ENCODE measurements at places on chromosomes 3 and 15.

- peak; percentile 46 for DNase-seq
These were observed 25.7 kb downstream of the ZDHHC3 start for GRCh38 chr3:44950275-44950734.

GRCh38 chr15:60699845-60700244 is 220.9 kb upstream of the ICE2 start:
- no peak for DNase-seq

DNA sequence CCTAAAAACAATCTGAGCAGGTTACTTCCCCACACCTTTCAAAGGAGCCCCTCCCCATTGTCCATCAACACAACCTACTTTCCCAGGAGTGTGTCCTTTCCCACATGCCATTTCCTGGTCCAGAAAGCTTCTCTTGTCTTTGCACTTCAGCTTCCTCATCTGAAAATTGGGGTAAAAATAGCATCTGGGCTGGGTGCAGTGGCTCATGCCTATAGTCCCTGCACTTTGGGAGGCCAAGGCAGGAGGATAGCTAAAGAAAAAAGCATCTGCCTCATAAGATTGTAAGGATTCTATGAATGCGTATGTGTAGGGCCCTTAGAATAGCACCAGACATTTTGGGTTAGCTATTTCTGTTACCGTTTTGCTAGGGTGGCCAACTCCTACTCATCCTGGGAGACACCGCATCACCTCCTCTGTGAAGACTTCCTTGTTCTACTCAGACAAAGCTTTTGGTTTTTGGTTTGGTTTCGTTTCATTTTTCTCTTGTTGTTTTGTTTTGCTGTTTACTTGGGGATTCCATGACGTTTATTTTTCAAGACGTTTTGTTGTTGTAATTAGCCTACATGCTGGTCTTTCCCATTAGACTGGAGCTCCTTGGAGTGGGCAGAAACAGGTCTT is 224.4 kb upstream of the TLE3 start:
- DNase-seq, result no peak

- no peak for DNase-seq
These were observed 69.9 kb downstream of the LDHAL6B start for GRCh38 chr15:59276225-59277178.

- no peak for DNase-seq
These were observed 43.5 kb downstream of the LPP start for GRCh38 chr3:188197388-188197847.

GRCh38 chr3:27022096-27022761 is 347.0 kb downstream of the NEK10 start:
- DNase-seq, result peak; percentile 43

- no peak for DNase-seq
These were observed 25.9 kb upstream of the UBE2Q2 start for GRCh38 chr15:75817138-75817935.

GRCh38 chr3:157237886-157238285 is 77.9 kb upstream of the CCNL1 start:
- no peak for DNase-seq

GRCh38 chr3:195397524-195397923 is 45.3 kb downstream of the ACAP2 start:
- no peak for DNase-seq

GRCh38 chr15:99009741-99010330 is 2.2 kb upstream of the PGPEP1L start:
- DNase-seq, result no peak

DNA sequence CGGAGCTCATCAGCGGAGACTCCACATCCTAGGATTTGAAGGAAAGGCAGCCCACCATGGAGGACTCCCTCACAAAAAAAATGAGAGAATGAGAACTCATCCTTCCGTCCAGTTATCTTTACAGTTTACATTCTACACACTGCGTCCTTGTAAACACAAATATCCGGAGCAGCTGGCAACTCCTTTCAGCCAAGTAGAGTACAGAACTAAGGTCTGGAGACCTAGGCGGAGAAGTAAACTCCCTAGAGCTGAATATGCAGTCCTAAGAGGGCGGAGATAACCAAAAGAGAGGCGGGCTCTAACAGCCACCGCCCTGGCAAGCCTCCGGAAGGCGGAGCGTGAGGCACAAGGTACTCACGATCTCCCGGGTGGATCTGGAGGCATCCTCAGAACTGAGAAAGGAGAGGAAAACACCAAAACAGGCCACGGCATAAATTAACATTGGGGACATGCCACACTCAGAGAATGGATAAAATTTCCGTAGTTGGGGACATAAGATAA is 924 bp upstream of the SIN3A start:
- peak; percentile 80 for DNase-seq

GRCh38 chr15:77825252-77825542 is 192.5 kb upstream of the LINGO1 start:
- DNase-seq, result no peak

DNA sequence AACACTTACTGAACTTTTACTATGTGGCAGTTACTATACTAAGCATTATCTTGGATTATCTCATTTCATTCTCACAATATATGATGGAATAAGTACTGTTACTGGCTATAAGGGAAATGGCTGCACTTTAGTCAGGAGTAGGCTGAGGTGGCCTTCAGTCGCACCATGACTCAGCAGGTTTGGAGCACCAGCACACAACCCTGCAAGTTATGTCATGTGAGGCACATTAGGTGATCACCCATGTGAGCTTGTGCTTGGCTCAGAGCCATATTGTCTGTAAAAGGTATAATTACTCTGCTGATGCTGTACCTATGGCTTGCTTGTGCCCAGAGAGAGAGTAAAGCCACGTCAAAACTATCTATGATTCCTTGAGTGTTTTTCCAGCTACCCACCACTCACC is 54.1 kb upstream of the TIPARP start:
- DNase-seq, result no peak

DNA sequence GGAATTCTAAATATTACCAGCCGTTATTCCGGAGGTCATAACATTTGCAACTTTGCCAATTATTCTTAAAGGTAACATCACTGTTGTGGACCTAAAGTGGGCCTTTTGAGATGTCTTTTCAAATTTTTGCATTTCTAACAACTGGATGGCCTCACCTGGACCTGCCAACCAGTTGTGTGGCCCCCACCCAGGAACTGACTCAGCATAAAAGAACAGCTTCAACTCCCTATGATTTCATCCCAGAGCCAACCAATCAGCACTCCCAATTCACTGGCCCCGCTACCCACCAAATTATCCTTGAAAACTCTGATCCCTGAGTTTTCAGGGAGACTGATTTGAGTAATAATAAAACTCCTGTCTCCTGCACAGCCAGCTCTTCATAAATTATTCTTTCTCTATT is 489.7 kb upstream of the LMCD1 start:
- no peak for DNase-seq

DNA sequence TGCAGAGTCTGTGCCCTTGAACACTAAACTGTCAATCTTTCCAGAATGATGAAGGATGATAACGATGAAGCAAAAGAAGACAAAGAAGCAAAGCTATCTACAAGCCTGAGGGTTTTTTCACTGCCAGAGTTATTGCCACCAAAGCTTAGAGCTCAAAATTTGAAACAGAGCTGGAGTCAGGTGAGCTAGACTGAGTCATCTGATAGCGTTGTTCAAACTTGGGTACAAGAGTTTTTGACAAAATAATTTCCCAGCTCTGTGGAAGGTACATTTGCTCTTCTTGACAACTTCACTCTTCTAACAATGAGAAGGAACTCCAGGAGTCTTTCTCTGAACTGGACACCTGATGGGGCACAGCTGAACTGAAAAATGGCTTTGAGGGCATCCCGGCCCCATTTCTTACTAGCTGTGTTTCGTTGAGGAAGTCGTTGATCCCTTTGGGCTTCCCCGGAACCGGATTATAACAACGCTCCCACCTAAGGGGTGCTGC is 715 bp downstream of the MCCC1 start:
- DNase-seq, result no peak

GRCh38 chr15:68989541-68990230 is 24.8 kb upstream of the NOX5 start:
- DNase-seq, result no peak

DNA sequence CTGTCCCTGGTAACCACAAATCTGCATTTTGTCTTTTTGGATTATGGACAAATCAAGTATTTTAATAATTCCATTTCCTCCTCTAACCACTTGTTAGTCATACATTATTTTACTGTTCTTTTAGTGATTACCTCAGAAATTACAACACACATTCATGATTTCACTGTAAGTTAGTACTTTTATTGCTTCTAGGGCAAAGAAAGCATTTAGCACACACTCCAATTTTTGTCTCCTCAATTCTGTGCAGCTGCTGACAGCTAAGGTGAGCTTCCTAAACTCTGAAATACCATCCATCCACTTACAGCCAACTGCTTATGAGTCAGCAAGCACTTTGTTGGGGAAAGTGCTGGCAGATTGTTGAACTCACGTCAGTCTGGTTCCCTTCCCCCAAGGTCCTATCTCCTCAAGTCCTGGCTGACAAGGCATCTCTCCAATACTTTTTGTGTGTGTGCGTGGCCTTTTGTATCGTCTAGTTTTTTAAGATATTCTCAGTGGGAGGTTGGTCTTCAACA is 49.4 kb upstream of the TNFAIP8L3 start:
- DNase-seq, result no peak

- no peak for DNase-seq
These were observed 176.6 kb downstream of the KLHL25 start for GRCh38 chr15:85618228-85618505.

DNA sequence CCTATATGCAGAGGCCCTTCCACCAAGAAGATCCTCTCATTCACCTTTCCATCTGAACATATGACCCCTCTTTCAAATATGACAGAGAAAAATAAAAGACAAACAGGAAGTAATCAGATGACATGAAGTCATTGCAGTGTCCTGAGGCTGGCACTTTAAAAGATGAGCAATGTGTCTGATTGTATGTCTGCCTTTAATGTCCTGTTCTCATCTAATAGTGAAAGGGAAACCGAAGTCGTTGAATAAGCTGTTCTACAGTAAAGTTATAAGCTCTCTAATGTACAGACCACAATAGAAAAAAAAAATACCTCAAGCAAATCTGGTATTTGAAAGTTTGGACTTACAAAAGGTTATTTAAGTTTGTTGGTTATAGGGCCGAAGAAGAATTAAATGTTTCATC is 243.0 kb downstream of the CLSTN2 start:
- no peak for DNase-seq

- peak; percentile 97 for DNase-seq
These were observed 1.2 kb downstream of the IGDCC4 start for GRCh38 chr15:65421360-65422215.

DNA sequence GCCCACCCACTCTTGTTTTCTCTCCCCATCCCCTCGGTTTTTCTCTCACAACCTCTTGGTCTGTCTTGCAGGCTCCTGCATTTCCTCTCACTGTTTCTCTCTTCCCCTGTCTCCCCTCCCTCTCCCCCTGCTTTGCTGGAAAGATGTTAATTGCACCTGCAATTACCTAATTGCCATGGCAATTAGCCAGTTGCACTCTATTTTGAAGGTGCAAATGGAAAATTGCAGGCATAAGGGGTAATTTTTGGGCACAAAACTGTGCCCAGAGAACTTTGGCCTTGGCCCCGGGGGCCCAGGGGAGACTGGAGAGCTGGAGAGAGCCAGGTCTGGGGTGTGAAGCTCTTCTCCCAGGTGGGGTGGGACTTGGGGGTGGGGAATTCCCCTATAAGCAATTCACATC is 164.5 kb upstream of the TLE3 start:
- DNase-seq, result no peak

- DNase-seq, result no peak
These were observed 5.0 kb upstream of the DYNLT2B start for GRCh38 chr3:196323016-196323415.

DNA sequence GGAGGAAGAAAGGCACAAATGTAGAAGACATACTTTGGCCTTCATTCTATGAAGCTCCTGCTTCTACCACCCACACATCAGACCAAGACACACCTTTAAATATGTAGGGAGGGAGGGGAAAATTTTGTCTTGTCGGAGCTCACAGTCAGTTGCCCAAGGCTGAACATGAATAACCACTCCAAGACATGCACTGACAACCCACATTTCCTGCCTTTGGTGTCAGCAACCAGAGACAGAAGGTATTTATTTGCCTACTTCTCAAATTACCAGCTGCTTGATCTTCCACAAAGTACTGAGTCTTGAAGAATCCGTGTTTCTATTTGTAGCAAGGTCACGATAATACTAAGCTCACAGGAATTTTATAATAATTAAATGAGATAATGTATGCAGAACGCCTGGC is 169.7 kb downstream of the KCNMB2 start:
- DNase-seq, result no peak

DNA sequence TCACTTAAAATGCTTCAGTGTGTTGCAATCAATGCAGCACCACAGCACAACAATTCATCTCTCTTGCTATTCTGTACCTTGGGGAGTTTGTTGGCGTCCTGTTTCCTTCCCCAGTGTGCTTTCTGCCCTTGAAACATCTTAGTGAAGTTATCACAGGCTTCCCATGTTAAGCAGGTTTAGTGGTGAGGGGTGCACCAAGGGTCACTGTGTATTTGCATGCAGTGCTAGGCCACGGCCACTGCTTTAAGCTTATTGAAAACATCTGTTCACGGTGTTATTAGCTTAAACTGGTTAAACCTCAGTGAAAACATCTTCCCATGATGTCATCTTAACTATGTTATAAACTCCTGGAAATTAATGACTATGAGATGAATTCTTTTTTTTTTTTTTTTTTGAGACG is 217.3 kb upstream of the GOLIM4 start:
- no peak for DNase-seq

DNA sequence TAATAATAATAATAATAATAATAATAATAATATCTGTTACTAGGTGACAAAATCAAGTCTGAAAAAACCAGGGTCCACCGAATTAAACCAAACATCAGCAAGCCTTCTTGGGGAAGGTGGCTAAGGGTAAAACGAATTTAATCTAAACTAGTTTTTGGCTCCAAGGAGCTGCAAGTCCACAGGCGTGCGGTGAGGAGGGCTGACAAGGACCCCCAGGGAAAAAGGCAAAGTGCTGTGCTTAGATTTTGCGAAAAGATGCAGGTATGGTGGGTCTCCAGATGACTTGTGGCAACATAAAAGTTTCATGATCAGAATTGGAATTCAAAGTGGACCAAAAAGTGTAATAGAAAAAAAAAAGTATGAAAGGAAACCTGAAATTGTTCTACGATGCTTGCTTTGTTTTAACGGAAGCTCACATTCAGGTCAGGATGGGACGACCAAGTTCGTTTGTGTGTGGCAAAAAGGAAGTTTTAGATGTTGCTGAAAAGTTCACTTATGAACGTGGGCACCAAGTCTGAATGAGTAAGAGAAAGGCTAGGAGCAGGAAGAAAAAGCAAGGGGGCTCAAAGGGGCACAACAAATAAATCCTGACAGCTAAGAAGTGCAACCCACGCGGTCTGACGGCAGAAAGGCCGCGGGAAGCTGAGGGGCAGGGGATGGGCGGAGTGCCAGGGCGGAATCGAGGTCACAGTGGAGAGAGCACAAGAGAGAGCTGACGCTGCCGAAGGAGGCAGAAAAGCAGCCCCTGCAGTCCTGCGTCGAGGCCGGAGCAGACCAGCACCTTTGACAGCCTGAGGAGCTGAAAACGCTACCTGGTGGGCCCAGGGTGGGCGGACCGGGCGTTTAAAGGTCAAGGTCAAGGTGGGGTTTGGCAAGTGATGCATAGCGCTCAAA is 1.1 kb downstream of the WDR82 start:
- DNase-seq, result peak; percentile 54

- no peak for DNase-seq
These were observed 239.1 kb upstream of the ROPN1 start for GRCh38 chr3:124230998-124231397.
